ENCODE measurements at places on chromosomes 2 and 18.

- DNase-seq, result no peak
Measured at GRCh38 chr2:47405757-47406156, 2.8 kb downstream of the MSH2 start.

DNA sequence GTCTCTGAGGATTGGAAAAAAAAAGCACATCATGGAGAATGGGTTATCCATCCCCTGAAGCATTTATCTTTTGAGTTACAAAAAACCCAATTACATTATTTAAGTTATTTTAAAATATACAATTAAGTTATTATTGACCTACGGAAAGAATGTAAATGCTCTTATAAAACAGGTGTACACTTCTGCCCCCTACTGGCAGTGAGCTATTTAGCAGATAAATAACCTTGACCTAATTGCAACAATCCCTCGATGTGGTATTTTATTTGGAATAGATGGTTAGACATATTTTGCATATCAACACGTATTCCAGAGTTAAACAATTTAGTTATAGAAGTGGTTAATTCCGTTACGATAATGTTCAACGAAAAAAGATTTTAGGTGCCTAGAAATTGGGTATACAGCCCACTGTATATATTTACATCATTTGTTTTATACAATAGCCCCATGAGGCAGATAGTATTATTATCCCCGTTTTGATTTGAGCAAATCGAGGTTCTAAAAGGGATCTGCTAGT is 9.1 kb upstream of the DAW1 start:
- peak; percentile 39 for DNase-seq

DNA sequence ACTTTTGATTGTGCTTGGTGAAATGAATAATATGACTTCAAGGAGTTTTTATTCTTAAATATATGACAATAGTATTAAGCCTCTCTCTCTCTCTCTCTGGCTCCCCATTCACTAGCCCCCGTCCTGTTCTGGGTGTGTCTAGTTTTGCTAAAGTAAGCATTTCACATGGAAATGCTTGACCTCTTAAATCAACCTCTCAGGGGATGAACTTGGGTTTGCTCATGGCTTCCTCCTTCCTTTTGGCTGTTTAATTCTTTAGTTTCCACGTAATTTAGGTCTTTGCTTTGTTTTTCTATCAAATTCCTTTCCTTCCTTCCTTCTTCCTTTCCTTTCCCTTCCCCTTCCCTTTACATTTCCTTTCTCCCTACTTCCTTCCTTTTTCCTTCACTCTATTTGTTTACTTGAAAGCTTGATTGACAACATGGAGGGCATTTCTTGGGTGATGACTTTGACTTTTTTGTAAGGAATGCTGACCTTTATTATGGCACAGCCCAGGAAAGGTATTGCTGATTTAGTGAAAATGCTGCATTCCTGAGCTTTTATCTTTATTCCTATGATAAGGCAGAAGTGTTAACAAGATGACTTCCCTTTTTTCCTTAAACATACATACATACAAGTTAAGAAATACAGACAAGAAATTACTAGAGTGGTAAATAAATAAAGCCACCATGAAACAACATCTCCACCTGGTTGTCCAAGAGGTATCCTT is 3.6 kb downstream of the DPP4 start:
- DNase-seq, result no peak

GRCh38 chr2:172081221-172082022 is 3.9 kb upstream of the DLX1 start:
- DNase-seq, result no peak

DNA sequence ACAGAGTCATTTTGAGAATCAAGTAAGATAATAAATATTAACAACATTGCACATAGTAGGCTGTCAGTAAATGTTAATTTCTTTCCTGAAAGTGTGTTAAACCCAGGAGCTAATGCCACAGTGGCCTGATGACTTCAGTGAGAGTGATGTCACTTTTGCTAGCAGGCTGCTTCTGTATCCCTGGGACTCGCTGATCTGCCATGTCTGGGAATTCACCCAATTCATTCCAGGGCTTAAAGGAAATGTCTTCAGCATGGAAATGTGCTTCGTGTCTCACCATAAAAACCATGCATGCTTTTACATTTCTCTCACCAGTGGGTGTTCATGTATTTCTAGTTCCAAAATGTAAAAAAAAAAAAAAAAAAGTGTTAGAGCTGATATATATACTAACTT is 56.8 kb upstream of the MAPRE3 start:
- no peak for DNase-seq

Measured in central memory CD4-positive, alpha-beta T cell (primary cell).